Hematopoietic multipotent progenitor cell (in vitro differentiated cells): ENCODE measurements at places on chromosomes 6 and 20.
A peak's percentile ranks its signal among the peaks of the same experiment; 100 is the strongest.

DNA sequence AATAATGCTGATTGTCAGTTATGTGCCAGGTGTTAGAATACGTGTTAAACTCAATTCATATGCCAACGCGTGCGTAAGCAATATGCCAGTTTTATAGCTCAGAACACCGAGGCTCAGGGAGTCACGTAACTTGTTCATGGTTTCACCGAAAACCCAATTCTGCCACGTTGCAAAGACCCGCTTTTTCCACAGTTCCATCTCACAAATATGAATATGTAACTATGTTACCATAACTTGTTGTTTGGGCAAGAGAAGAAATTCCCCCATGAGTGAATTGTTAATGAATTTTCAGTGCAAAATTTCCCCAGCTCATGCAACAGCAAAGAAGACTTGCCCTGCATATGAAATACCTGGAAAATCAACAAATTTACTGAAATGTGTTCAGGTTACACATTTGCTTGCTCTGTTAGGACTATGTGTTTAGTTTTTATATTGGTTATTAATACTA lies 30.1 kb downstream of the SF3B5 start:
- no peak for DNase-seq

DNA sequence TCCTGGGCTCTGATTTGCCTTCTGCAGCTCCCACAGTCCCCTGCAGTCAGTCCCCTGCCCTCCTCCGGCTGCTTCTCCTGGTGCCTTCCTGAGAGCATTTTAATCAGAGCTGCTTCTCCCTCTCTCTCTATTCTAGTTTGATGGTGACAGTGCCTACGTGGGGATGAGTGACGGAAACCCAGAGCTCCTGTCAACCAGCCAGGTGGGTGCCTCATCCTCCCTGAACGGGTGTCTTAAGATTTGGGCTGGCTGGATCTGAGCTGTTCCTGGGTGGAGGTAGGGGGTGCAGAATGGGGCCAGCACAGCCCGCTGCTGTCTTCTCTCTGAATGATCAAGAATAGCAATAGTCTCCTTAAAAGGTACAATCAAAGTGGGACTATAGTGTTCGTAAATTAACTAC lies 58.6 kb downstream of the TOX2 start:
- DNase-seq, result no peak

DNA sequence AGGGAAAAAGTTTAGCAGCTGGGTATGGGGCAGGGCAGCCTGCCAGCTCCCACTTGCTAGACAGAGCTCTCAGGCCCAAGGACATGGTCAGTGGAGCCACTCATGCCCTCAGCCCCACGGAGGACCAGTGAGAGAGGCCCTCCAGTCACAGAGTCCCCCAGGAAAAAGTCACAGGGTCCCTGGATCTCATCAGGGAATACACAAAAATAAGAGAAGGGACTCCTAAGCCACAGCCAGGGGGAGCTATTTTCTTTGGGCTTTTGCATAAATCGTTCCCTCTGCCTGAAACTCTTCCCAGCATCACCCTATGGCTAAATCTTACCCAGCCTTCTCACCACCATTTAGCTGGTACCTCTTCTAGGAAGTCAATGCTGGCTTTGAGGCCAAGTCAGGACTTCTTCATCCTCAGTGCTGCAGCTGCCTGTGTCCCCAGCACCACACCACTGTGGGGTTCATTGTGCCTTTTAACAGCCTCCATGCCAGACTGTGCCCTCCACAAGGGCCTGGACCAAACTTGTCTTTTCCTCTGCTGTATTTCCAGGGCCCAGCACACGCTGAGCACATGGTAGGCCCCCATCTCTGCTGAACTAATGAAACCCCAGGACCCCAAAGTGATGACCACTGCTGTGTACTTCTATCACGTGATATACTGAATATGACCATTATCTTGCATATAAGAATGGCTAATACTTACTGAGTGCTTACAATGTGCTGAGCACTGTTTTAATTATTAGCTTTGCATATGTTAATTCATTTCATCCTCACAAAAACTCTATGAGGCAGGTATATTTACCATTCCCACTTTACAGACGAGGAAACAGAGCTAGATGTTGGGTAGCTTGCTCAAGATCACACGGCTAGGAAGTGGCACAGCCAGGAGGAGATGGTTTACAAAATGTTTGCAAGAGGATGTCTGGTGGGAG lies 2.0 kb downstream of the ZNF335 start:
- no peak for DNase-seq

DNA sequence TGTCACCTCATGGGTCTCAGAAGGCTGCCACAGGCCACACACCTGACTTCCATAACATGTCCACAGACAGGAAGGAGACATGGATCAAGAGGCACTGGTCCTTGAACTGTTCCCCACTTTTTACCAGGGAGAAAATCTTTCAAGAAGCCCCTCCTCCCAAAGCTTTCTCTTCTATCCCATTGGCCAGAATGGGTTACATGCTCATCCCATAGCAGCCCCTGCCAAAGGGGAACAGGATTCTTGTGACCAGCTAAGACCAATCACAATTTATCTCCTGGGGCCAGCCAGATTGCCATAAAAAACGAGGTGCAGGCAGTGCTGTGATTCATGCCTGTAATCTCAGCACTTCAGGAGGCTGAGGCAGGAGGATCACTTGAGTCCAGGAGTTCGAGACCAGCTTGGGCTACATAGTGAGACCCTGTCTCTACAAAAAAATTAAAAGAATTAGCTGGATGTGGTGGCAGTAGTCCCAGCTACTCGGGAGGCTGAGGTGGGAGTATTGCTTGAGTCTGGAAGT lies 59.4 kb downstream of the TMEM242 start:
- no peak for DNase-seq

DNA sequence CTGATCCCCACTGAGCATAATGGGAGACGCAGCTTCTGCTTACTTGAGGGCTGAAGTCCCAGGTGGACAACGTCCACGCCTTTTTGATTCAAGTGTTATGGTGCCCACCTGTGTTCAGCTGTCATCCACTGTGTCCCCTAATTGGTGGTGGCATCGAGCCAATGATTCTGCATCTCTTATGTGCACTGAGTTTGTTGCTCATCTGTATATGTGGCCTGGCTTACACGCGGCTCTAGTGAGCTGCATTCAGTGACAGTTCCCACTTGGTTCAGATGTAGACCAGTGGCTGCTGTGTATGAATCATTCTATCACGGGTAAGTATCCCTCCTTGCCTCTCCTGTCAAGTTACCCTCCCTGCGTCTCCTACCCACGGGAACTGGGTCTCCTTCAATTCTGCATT lies 131.2 kb upstream of the CLDN20 start:
- no peak for DNase-seq

- DNase-seq, result peak; percentile 71
Measured at GRCh38 chr6:235763-236360, 56.4 kb upstream of the DUSP22 start.

- DNase-seq, result peak; percentile 83
Measured at GRCh38 chr6:35139924-35140638, 1.1 kb downstream of the TCP11 start.

GRCh38 chr20:23156842-23157423 lies 70.8 kb upstream of the CD93 start:
- no peak for DNase-seq

DNA sequence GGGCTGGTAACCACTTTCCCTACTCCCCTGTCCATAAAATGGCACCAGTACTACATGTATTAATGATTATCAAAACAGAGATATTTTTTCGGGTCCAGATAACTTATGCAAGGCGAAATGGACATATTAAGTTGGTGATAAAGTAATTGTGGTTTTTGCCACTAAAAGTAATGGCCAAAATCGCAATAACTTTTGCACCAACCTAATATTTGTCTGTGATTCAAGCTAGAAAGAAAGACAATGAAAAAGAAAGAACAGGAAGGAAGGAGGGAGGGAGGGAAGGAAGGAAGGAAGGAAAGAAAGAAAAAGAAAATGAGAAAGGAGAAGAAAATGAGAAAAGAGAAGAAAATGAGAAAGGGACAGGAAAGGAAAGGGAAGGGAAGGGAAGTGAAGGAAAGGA lies 922.9 kb downstream of the TBC1D32 start:
- DNase-seq, result no peak

GRCh38 chr6:84809455-84809854 lies 45.1 kb upstream of the TBX18 start:
- no peak for DNase-seq

DNA sequence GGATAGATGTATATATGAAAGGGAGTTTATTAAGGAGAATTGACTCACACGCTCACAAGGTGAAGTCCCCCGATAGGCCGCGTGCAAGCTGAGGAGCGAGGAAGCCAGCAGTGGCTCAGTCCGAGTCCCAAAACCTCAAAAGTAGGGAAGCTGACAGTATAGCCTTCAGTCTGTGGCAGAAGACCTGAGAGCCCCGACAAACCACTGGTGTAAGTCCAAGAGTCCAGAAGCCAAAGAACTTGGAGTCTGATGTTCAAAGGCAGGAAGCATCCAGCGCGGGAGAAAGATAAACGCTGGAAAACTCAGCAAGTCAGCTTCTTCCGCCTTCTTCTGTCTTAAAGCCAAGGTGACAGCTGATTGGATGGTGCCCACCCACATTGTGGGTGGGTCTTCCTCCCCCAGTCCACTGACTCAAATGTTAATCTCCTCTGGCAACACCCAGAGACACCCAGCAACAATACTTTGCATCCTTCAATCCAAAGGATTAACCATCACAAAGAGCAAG lies 102.6 kb upstream of the GJE1 start:
- DNase-seq, result no peak

DNA sequence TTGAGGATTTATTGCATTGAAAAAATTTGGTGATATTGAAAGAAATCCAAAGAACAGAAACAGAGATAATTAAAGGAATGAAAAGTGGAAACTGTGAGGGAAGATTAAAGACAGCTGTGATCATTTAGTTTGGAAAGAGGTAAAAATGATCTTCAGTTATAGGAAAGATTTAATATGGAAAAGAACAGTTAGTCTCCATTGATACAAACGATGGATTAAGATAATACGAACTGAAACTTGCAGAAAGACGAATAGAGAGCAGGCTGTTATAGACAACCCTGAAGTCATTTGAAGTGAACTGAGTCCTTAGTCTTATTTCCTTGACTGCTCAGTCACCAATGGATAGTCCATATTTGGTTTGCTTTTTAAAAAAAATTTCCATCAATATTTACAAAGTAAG lies 360.0 kb downstream of the NKAIN2 start:
- DNase-seq, result no peak

- no peak for DNase-seq
Measured at GRCh38 chr20:7010527-7010926, 243.0 kb downstream of the BMP2 start.

DNA sequence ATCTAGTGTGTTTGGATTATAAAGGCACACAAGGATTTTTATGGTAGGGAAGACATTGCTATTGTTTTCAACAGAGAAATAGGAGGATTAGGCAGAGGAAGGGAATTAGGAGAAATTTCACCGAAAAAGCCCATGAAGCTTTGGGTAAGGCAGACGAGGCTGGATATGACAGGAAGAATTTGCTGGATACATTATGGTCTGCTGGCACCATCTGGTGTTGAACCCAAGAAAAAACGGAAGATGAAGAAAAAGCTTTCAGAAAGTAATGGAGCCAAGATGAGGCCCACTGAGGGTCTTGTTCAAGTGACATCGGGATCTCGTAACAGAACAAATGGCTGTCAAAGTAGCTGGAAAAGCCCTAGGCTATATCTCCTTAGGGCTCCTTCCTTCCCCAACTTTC lies 56.5 kb downstream of the OR2J2 start:
- DNase-seq, result no peak

DNA sequence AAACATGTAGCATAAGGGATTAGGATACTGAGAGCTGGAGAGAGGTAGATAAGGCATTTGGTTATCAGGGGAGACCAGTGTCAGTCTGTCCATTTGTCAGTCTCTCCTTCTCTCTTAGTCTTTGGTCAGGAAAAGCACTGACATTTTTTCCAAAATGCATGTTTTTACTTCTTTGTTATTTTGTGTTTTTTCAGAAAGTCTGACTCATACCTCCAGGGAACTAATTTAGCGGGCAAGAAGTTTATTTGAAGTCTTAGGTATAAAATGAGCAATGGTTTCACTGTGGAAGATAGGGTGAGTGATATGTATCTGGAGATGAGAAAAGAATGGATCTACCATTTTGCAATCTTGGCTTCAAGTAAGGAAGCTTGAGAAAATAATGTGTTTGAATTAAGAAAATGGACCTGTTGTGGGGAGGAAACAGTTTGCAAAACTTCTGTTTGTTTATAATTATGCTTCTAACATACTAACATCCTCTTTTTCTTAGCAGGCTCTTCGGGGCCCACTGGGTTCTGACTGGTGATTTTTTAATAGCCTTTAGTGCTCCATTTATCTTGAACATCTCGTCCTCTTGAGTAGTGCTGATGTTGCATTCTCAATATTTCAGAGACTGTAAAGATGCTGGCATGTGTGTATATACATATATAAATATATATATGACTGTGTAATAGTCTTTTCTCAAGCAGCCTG lies 66.9 kb upstream of the FABP7 start:
- no peak for DNase-seq

DNA sequence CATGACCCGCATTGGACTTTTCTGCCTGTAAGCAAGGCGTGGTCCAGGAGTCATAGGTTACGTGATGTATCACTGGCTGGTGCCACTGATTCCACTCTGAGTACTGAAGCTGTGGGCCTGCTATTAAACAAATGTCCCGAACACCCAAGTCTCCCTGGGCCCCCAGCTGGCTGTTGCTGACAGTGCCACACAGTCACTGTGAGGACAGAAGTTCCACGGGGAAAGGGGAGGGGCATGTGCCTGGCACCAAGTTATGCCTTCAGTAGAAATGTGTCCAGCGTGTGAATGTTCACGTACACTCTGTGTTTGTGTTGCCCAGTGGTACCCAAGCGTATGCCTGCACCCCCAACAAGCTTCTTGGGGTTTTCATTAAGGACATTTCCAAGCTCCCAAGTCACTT lies 171.4 kb upstream of the QKI start:
- DNase-seq, result no peak

DNA sequence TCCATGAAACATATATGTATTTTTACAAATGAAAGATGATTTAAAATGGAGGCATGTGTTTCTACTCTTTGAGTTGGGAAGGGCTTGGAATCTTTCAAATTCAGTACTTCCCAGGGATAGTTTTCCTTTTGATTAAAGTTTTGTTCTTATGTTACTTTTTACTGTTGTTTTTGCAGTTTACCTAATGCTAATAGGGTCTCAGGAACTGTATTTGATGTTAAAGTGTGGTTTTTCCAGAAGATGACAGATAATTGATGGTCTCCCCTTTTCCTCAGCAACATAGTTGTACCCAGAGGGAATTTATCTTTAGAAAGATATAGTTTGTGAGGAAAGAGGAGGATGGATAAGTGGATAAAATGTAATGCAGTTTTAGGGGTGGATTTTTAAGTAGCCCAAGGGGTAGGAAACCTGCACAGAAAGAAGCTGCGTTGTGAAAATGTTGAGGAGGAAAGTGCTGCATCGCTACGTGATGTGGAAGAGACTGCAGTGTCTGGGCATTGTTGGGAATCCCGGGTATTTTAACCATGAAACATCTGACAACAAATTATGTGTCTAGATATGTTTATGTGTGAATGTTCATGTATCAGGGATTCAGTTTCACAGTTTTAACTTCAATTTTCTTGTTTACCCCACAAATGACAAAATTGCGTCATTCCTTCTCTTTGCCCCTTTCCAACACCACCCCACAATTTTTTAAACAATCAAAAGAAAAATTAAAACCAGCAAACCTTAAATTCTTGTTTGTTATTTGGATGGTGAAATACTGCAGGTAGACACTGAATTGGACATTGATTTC lies 42.3 kb downstream of the GNAS start:
- no peak for DNase-seq
